Activated CD4-positive, alpha-beta T cell treated with anti-CD3 and anti-CD28 coated beads, Interleukin-2, amount 50 U/mL, for 1 hour (primary cell): ENCODE measurements at places on chromosomes 3 and 15.

DNA sequence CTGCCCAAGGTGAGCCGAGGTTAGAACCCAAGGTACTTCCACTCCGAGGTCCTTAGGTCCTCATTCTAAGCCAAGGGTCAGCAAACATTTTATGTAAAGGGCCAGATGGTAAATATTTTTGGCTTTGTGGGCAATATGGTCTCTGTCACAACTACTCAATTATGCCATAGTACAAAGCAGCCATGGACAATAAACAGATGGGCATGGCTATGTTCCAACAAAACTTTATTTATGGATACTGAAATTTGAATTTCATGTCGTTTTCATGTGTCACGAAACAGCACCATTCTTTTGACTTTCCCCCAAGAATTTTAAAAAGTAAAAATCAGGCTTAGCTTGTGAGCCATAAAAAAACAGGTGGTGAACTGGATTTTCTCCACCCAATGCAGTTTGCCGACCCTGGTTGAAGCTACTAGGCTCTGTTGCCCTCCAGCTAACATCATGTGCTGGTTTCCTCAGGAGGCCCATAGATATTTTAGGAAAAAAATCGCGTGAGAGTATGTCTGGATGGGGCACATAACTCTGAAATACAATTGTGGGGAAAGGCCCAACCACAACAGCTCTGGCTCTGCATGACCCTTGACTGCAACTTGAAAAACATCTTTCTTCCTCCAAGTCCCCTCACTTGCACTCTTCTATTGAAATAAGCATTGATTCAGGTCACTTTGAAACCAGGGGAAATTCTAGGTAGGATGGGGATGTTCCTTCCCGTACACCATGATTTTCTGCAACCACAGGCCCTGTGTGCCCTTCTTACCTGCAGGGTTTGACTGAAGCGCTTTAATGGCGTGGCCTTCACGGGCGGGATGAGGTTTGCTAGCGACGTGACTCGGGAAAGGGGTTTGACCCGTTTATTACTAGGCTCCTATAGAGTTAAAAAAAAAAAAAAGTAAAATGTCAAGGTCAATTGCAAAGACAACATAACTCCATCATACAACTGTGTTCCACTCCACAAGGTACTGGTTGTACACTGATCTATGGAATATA is 28.5 kb downstream of the ARHGEF3 start:
- no peak for DNase-seq

DNA sequence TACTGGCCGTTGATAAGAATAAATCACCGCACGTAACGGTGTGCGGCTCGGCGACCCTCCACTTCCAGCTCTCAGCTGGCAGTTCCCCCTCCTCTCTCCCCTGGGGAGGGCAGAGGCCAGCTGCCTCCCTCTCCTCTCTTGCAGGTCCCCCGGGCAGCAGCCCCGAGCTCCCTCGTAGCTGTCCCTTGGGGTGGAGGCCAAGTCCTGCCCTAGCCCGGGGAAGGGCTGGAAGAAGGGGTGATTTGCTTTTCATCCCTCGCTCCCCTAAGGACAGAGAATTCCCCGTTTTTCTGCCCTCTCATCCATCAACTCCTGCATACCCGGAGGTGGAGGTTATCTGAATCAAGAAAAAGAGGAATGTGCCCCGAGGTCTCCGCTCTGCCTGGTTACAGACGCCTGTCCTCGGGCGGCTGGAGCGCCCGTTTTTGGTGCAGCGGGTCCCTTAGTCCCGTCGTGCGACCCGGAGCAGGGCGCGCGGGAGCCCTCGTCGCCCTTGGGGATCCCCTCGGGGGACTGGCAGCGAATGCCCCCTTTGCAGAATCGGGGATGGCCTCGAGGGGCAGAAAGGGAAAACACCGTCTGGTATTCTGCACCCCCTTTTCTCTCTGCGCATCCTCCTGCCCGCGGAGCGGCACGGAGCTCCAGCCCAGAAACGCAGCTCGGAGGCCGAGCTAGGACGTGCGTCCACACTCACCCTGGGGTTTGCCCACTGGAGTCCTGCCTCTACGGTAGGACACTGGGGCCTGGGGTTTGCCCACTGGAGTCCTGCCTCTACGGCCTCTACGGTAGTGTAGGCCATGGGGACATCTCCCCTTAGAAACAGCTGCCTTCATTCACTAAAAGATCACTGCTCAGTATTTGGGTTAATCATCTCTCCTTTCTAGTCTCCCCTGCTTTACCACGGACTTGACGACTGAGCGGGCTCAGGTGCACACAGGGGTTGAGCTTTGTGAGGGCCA is 2.2 kb downstream of the PTPRG start:
- no peak for DNase-seq

DNA sequence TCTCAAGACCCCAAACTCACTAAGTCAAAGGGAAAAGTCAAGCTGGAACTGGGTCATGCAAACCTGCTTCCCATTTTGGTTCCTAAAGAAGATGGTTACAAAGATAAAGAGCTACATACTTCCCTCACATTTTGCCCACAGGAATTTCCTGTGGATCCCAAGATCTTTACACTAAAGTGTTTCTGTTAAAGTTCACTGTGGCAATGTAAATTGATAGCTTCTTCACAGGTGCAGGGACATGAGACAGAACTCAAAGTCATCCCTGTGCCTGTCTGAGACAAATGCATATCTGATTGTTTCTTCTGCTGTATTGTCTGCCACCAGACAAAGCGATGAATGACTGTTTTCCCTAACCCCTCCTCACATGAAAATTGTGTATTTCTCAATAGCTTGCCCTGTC is 567.8 kb downstream of the ZIC1 start:
- no peak for DNase-seq

DNA sequence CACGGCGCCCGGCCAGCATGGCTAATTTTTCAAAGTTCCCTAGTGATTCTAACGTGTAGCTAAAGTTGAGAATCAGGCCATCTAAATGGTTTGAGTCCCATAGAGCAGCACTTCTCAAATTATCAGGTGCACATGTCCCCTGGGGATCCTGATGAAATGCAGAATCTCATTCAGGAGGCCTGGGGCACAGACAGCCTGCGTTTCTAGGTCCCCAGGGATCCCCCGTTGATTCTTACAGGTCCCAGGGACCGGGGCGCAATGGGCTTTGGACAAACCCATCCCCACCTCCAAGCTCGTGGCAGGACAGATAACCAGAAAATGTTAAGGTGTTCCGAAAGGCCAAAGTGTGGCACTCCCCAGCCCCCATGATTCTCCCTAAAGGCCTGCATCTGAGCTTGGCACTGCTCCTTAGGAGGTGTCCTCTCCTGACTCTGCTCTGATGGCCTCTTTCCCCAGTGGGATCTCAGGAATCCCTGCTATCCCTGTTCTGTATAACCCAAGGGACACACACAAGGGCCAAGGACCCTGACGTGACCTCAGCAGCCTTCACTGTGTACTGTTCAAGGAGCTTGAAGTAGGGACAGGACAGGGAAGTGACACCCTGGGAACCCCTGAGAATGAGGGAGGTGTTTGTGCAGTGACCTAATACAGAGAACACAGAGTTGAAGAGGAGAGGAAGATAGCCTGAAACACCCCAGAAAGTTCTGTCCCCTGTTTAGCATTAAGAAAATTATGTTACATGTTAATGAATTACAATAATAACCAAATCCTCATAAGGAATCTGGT is 8.0 kb downstream of the LRRK1 start:
- no peak for DNase-seq
